GM18507 (cell line): ENCODE measurements at places on chromosomes 3 and 15.

GRCh38 chr3:193857996-193858395, 265.0 kb downstream of the OPA1 start:
- DNase-seq: no peak

- DNase-seq: no peak
These were observed 43.3 kb upstream of the ZPLD1 start for GRCh38 chr3:102391491-102391890.

GRCh38 chr3:175267561-175267960, 408.4 kb downstream of the NAALADL2 start:
- no peak for DNase-seq

- no peak for DNase-seq
These were observed 23.3 kb downstream of the CCDC13 start for GRCh38 chr3:42749753-42750231.
